Adipocyte (in vitro differentiated cells): ENCODE measurements at places on chromosomes 1 and 21.

GRCh38 chr1:214397497-214397896 lies 116.5 kb downstream of the SMYD2 start:
- DNase-seq: no peak

GRCh38 chr1:226645279-226645976 lies 93.7 kb downstream of the ITPKB start:
- no peak for DNase-seq

- no peak for DNase-seq
Observed at GRCh38 chr1:18166929-18167328, 59.3 kb downstream of the IGSF21 start.

GRCh38 chr1:152457071-152457470 lies 43.0 kb upstream of the CRNN start:
- DNase-seq: no peak

GRCh38 chr1:42173155-42173933 lies 8.8 kb upstream of the GUCA2A start:
- DNase-seq: peak; percentile 69

DNA sequence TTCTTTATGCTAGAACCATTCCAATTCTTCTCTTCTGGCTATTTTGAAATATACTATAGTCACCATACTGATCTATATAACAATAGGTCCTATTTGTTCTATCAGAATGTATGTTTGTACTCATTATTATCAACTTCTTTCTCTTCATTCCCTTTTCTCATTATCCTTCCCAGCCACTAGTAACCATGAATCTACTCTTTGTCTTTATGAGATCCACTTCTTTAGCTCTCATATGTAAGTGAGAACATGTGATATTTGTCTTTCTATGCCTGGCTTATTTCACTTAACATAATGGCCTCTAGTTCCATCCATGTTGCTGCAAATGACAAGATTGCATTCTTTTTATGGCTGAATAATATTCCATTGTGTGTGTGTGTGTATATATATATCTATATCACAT lies 31.7 kb upstream of the RC3H1 start:
- no peak for DNase-seq

- DNase-seq: peak; percentile 38
Observed at GRCh38 chr1:189409774-189410173, 1067.9 kb downstream of the BRINP3 start.

GRCh38 chr1:78607334-78607927 lies 12.8 kb upstream of the IFI44L start:
- peak; percentile 78 for DNase-seq

GRCh38 chr1:5811419-5811818 lies 180.8 kb downstream of the NPHP4 start:
- DNase-seq: no peak

GRCh38 chr21:19864476-19864875 lies 1133.7 kb upstream of the NCAM2 start:
- DNase-seq: no peak

DNA sequence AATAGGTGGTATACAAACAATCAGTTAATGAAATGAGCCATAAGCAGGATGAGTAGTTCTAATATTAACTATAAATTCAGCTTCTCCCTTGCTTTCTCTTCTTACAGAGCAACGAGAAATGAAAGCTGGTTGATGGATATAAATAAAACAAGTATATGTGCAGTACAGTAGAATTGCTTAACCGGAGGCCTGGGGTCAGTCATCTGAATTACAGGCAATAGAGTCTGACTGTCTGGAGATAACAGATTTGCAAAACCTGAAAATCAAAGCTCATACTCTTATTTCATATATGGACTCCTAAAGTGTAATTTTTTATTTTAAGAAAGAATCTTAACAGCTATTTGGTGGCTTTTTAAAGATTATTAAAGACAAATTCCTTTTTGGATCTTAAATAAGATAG lies 43.1 kb upstream of the SGIP1 start:
- peak; percentile 77 for DNase-seq

GRCh38 chr1:29539971-29540370 lies 303.6 kb downstream of the PTPRU start:
- no peak for DNase-seq

DNA sequence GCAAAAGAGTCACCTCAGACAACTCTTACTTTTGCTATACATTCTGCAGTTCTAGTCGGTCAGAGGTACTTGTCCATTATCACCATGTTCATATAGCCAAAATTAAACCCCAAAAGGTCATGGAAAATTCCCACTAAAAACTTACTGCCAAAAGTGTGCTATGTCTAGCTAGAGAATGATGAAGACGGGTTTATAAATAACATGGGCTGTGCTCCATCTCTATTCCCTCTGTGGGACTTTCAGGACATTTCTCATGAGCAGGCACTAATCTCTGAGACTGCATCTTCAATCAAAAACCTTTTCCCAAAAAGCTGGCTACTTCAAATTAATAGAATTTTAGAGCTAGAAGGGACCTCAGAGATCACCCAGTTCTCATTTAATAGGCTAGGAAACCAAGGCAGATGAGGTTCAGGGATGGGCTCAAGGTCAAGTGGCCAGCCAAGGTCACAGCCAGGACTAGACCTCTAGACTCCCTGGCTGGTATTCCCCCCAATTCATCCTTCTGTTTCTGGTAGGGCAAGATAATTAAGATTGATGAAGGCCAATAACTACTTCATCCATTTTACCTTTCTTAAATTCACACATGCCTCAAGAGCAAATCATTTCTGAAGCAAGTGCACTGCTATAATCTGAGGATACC lies 21.0 kb upstream of the MOB3C start:
- DNase-seq: no peak

- no peak for DNase-seq
Observed at GRCh38 chr1:180428782-180429695, 73.3 kb downstream of the ACBD6 start.
